Glomerular endothelial cell (primary cell): ENCODE measurements at places on chromosomes 6 and 20.
A peak's percentile ranks its signal among the peaks of the same experiment; 100 is the strongest.

GRCh38 chr6:119071576-119071975, 6.9 kb downstream of the FAM184A start:
- DNase-seq = no peak

- DNase-seq = no peak
Measured at GRCh38 chr6:24838994-24839393, 40.3 kb upstream of the ARMH2 start.

DNA sequence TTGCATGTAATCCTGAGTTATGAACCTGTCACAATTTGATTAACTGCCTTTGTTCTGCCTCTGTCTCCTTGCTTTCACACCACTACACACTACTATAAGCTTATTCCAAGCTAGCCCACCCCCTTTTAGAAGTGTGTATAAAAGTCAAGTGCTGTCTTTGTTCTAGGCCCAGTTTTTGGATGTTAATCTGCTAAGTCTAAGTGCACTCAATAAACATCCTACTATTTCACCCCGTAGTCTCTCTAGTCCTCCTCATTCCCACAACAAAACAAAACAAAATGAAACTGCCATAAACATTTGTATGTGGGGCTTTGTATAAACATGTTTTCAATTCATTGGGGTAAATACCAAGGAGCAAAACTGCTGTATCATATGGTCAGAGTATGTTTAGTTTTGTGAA, 16.1 kb upstream of the SPACA1 start:
- DNase-seq = no peak

DNA sequence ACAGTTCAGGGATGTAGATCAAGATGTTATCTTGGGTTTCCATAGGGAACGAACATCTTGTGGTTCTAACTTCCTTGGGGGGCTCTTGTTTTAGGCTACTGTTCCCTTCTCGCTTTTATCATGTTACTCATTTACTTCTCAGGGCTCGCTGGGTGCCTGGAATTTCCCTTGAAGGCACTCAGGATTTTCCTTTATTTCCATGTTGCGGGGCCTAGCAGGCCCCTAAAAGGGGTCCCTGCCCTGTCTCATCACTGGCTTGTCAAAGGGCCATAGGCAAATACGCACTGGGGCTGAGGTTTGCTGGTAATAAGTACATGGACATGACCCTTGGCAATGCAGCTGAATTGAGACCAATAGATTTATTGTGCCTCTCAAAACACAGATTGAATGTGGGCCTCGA, 262.3 kb downstream of the CDH4 start:
- no peak for DNase-seq

GRCh38 chr6:33737267-33738026, 9.3 kb downstream of the IP6K3 start:
- DNase-seq = no peak

DNA sequence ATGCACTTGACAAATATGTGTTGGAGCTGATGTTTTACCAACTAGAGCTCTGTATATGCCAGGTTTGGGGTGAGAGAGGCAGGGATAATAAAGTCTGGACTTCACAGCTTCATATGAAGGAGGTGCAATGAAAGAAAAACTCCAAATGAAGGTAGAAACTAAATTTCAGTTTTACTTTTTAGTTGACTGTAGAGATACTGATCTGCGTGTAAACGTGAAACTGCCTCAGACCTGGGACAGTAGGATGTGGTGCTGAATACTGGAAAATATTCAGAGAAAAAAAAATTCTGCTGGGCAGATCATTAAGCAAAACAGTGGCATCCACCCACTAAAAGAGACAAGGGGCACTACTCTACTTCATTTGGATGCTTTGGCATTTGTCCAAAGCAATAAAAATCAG, 94.5 kb downstream of the BACH2 start:
- no peak for DNase-seq

GRCh38 chr20:54107181-54107580, 36.8 kb upstream of the BCAS1 start:
- no peak for DNase-seq

DNA sequence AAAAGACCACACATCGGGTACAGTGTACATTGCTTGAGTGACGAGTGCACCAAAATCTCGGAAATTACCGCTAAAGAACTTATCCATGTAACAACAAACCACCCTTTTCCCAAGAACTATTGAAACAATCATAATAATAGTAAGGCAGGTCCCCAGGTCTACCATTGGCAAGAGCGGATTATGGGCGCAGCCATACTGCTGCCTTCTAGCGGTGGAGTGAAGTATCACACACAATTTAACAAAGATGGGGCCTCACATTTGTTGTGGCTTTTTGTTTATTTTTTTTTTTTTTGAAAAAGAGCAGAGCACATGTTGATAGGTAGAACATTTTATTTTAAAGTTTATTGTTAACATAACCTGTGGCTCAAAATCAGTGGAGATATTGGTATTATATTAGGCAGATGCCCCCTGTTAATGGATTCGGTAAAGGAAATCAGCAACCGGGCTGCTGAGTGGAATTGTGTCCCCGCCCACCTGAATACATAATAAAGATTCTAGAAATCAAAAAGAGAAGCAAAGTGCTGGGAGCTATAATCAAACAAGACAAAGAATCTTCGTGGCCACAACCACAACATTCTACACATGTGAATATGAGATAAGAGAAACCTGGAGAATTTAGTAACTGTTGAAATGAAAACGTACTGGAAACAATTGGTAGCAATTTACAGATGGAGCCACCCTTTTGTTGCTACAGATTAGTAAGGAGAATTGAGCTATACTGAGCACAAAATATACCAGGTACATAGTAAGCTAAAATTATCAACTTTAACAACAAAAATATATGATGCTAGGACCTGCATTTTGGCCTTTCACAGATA, 94.2 kb upstream of the EXOC2 start:
- no peak for DNase-seq

DNA sequence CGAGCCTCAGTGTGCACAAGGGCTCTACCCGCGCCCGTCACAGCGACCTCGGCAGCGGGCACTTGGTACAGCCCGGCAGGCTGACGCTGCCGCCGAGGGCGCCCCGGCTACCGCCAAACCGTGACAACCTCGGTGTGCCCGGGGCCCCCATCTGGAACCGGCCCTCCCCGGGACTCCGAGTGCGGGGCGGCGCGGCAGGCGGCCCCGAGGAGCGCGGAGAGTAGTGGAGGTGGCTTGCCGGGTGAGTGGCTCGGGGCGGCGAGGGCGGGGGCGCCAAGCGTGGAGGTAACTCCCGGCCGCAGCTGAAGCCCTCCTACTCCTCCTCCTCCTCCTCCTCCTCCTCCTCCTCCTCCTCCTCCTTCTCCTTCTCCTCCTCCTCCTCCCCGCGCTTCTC, at the start of gene ISM1:
ISM1 (plus strand) TSS at position 371 of the 394 bp plus-strand sequence. CDS start 503 bp downstream, outside the sequence.
- no peak for DNase-seq

DNA sequence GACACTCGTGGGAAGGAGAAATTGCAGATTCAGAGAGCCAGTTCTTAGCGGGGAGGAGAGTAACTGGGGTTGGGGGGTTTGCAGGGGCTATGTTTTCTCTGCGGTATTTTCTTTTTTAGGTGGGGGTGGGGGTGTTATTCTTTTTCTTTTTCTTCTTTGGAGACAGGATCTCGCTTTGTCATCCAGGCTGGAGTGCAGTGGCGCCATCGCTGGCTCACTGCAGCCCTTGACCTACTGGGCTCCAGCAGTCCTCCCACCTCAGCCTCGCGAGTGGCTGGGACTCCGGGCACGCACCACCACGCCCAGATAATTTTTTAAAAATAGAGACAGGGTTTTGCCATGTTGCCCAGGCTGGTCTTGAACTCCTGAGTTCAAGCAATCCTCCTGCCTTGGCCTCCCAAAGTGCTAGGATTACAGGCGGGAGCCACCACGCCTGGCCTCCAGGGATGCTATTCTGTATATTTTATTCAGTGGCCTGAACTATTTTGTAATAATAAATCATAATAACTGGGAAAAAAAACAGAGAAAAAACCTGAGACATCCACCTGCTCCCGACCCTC, 57.3 kb downstream of the UBE2V1 start:
- no peak for DNase-seq

- peak; percentile 51 for DNase-seq
Measured at GRCh38 chr6:88780714-88781389, 182.6 kb downstream of the RNGTT start.

- DNase-seq = no peak
Measured at GRCh38 chr20:6533351-6533750, 234.1 kb upstream of the BMP2 start.

DNA sequence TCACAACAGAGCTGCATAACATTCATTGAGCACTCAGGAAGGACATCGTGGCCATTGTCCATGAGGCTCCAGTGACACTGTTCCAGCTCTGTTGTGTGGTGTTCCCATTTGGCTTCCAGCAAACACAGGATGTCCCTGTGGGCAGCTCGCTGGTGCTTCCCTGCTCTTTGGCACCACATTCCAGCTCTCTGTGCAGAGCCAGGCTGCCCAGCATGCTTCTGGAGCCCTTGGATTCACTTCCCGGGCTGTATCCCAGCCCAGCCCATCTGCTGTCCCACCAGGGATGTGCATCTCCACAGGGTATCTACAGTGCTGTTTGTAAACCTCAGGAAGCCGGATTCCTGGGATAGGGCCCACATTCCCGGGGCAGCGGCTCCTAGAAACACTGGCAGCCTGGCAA, 57.2 kb downstream of the CTCFL start:
- DNase-seq = no peak

DNA sequence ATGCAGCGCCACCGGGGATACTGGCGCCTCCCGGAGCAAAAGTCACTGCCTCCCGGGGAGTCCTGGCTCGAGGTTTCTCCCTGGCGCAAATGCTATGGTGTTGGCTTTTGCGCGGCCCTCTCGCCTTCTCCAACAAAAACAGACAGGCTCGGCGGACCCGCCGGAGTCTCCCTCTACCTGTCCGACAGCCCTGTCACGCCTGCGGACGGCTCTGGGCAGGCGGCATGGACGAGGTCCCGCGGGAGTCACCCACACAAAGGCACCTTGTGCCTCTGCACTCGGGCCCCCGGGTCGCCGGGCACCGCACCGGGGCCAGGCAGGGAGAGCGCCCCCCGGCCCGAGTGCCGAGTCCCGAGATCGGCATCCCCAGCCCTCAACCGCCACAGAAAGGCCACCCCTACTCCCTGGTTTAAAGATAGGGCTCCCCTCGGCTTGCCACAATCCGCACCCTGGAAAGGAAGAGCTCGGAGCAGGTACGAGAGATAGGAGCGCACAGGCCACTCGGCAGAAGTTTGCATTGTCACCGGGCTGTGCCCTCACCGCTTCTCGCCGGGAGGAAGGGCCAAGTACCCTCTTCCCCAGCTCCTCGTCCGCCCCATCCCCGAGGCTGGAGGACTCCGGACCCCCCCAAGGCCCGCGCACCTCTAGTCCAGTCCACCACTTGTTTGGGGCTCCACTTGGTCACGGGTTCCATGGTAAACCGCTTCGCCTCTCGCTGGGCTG, 903 bp downstream of the CNKSR3 start:
- no peak for DNase-seq

GRCh38 chr20:49028684-49029083, 17.4 kb upstream of the CSE1L start:
- DNase-seq = no peak

- no peak for DNase-seq
Measured at GRCh38 chr6:37619641-37620040, 78.0 kb downstream of the MDGA1 start.

DNA sequence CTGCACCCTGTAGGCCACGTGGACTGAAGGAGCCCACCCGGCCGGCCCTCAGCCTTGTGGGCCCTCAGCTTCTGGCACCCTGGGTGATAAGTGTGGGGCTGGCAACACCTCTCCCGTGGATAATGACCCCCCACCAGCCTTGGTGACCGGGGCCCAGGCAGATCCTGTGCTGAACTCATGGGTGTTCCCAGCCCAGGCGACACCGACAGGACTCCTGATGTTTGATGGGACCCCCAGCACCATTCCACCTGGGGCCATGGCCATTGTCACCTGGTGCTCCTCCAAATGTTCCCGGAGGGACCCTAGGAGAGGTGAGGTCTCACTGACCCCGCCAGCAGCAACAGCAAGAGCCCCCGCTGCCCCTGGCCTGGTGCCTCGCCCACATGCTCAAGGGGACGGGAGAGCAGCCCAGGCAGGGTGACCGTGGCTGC, 19.4 kb upstream of the FRMD1 start:
- DNase-seq = no peak

GRCh38 chr6:41427642-41428335, 92.4 kb downstream of the NCR2 start:
- no peak for DNase-seq

GRCh38 chr6:324116-324728, 31.9 kb downstream of the DUSP22 start:
- DNase-seq = no peak

DNA sequence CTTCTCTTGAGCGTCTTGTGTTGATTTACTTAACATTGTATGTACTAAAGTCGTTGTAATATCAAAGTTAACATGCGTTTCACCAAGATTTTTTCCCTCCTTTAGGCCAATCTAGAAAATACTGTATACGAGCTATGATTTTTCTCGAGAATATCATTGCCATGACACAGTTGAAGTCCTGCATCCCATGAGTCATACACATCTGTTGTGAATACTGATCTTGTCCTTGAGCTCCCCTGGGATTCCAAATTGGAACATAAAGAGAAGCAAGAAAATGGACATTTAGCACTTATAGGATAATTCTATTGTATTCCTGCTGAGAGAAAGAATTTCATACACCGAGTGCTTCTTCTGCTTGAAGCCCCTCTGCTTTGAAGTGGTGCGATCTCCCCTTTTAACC, 109.6 kb downstream of the SLC35B3 start:
- no peak for DNase-seq

DNA sequence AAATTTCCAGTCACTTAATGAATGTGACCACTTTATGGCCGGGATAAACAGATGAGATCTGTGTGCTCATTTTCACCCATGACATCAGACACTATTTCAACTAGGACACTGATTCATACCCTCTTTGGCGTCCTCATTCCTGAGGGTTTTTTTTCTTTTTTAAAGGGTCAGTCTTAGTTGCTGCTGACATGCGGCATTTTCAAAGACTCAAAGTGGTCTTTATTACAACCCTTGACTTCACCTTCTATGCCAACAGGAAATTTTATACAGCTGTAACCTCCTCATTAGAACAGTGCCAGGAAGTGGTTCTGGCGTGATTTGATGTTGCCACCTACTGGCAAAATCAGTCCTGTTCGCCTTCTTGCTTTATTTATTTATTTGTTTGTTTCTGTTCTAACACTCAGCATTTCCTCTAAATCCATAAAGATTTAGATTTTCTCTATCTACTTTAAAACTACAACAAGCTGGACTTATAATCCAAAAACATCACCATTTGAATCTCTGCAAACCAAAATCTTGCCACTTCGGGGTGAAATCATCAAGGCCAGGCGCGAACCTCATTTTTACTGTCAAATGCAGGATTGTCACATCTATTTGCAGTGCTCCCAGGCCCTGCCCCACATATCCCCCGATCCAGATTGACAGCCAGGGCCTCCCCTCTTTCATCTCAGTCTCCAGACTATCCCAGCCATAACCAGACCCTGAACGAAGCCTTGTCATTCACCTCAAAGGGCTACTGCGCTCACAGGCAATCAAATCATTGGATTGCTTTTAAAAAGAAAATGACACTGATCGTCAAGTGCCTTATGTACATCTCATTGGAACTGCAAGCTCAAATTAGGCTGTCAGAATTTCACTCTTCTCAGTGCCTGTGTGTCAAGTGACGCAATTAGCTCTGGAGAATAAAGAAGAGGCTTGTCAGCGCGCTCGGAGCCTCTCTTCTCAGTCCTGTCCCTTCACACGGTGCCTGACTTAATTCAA, 77.5 kb downstream of the C6orf118 start:
- DNase-seq = no peak

GRCh38 chr20:1866834-1867233, 28.4 kb upstream of the SIRPA start:
- no peak for DNase-seq
